ENCODE measurements at places on chromosomes 4 and X.

GRCh38 chr4:161949946-161950725 is 213.7 kb downstream of the FSTL5 start:
- DNase-seq, result no peak

DNA sequence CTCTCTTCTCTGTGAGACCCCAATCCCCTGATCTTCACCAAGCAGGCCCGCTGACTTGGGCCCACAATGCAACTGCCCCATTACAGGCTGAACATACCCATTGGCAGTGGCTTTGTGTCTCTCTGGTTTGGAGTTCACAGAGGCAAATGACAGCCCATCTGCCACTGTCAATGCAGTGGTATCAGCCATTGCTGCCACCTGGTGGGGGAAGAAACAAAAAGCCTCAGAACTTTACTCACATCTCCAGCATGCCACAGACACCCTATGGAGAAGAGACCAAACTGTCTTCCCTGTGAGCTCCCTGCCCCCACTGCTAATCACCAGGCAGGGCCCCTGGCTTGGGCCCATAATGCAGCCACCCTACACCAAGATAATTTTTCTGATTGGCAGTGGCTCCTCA is 729.3 kb upstream of the ACTRT1 start:
- DNase-seq, result peak; percentile 2

- DNase-seq, result no peak
Measured at GRCh38 chr4:42330002-42330592, 67.2 kb upstream of the SHISA3 start.

DNA sequence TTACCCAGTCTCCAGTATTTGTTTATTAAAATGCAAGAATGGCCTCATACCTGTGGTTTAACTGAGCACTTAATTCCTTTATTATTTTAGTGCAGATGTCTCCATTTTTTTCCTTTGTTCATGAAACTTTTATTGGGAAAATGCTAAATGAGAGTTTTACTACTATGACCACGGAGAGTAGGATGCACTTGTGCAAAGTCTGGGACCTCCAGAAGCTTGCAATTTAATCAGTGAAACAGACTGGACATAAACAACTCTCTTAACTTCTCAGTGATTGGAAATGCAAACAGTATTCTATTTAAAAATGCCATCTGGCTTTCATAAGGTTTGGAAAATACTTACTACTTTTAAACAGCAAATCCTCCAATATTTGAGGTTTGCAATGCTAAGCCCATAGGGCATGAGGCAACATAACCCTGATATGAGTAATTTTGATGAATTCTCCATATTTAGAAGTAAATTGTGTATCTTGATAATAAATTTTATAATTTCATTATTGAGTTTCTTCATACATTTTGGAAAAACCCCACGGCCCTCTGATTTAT is 718.7 kb upstream of the MAGEB2 start:
- DNase-seq, result no peak

GRCh38 chr4:14155803-14156202 is 528.3 kb upstream of the BOD1L1 start:
- DNase-seq, result no peak

GRCh38 chr4:190019023-190019858 is 7.8 kb downstream of the FRG2 start:
- DNase-seq, result no peak

DNA sequence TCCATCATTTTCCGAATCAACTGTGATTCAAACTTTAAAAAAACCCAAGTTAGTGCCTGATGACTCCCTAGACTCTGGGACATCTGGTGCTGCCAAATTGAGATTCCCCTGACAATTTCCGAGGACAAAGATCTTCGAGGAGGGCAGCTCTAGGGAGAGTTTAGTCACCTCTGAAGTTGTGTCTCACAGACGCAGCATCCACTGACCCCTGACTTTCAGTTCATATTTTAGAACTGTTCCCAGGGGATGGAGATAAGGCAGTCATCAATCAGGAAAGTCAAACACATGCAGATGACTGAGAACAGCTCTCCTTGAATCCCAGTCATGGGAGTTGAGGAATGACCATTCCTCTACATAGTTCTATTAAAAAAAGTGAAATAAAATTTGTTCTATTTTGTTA is 643.9 kb downstream of the TRIML1 start:
- no peak for DNase-seq

GRCh38 chr4:121096629-121097028 is 24.3 kb upstream of the NDNF start:
- DNase-seq, result no peak

- DNase-seq, result no peak
Measured at GRCh38 chr4:62814510-62815047, 1594.7 kb downstream of the TECRL start.

DNA sequence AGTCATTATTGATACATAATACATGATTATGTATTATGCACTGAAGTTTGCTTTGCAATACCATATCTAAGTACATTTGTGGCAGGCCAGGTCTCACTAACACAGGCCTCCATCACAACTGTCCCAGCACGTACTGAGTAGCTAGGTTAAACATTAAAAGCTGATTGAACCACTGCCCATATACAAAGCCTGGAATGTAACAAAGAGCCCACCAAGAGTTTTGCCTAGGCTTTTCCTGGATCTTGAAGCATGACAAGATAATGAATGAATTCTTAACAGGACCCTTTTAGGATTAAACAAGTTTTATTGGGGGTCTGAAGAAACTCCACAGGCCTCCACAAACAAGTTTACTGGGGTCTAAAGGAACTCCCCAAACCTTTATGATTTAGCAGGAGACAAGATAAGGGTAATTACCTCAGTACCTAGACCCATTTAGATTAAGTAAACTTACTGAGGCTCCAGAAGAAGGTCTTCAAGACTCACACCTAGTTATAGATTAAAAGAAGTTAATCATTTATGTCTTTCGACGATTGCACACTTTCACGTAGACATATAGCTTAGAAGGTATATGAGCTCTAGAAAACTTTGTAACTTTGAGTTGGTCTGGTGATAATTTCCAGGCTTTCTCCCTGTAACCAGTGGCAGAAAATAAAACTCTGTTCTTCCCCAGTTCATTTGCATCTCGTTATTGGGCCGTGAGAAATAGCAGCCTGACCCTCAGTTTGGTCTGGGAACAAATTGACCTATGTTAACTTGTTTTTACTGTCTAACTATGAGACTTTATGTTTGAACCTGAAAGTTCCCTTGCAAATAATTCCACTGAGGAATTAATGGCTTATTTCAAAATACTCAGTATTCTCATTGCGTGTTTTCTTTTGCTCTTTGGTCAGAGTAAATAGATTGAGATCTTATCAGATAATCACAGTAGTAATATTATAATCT is 84.8 kb downstream of the PHEX start:
- DNase-seq, result no peak

DNA sequence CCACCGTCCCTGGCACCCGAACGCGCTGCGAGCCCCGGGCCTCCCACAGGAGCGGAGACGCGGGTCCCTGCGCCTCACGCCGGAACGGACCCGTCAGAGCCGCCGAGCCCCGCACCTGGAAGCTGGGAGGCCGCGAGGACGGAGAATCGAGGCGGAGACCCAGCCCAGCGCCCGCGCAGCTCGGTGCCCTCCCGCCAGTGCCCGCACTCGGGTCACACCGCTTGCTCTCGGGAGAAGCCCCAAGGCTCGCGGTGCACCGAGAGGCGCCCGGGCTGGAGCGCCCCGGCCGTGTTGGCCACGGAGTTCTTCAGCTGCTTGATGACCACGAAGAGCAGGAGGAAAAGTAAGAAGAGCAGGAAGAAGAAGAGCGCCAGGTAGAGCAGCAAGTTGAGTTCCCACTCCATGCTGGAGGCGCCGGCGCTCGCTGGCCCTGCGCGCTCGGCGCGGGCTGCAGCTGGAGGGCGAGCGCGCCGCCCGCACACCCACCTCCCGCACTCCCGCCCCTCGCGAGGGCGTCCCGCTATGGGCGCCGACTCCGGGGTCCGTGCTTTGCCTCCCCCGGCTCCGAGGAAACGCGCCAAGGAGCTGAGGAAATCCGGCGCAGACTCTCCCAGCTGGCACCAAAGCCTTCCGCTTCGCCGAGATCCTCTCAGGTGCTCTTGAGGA is at the start of gene SMIM43:
Gene SMIM43, minus strand, starts transcription at position 463 of the 666 bp plus-strand sequence. Its CDS starts 59 bp downstream, at position 404.
- DNase-seq, result no peak

DNA sequence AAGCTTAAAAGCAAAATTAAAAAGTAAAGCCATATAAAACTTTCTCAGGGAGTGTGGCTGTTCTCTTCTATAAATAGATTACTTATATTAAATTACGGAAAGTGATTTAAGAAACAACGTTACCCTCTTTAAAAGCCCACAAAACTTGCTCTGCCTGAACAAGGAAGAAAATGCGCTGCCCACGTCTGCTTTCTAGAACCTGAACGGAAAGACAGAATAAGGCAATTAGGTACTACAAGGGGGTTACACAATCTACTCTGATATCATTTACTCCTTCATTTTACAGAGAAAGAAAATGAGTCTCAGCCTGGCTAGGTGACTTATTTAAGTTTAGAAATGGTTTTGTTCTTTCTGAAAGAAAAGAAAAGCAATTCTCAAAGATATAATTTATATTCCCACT is 147.2 kb downstream of the RNF150 start:
- no peak for DNase-seq

- no peak for DNase-seq
Measured at GRCh38 chr4:139735381-139736273, 70.0 kb downstream of the MGST2 start.

- DNase-seq, result no peak
Measured at GRCh38 chr4:172826861-172827260, 341.8 kb upstream of the GALNT7 start.

DNA sequence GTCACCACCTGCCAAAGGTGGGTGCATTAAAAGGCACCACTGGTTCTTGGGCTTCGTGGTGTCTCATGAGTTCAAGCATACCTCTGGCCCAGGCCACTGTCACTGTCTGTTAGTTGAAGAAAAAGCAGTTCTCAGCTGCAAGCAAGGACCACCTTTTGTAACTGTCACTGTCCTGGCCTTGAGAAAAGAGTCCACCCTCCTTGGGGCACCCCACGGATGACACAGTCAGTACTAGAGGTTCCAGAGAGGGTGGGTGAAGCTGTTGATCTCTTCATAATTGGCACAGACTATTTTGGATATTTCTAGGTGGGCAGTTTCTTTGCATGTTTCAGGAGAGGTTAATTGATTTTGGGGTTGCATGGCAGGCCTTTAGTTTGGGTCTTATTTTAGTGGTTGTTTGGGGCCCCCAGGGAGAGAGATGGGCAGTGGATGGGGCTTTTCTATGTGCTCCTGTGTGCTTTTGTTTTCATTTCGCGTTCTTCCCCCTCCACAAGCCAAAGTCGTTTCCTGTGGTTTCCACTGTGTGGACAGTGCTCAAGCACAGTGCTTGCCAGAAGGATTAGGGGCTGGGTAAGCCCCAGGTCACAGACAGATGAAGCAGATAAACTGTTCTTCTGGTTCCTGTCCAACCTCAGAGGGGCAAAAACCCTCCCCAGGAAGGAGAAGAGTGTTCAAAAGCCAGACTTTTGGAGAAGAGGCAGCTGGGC is 156.2 kb upstream of the PPP1R2C start:
- DNase-seq, result no peak

GRCh38 chr4:41212616-41213203 is 1.6 kb downstream of the APBB2 start:
- DNase-seq, result no peak

DNA sequence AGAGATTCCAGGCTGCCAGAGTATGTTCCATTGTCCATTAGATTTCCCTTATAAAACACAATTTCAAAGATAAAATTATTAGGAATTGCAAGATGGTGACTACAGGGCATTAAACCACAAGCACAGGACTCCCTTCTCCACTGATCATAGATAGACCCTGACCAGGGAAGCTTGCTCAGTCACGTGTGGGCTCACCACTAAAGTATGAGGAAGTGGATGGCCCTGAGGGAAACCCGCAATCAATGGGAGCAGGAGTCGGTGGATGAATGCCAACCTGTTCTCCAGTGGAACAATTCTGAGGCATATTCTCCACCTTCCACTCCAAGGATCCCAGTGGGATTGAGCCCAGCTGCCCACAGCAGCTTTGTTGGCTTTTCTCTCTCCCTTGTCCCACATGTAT is 515.7 kb downstream of the BCOR start:
- DNase-seq, result no peak

DNA sequence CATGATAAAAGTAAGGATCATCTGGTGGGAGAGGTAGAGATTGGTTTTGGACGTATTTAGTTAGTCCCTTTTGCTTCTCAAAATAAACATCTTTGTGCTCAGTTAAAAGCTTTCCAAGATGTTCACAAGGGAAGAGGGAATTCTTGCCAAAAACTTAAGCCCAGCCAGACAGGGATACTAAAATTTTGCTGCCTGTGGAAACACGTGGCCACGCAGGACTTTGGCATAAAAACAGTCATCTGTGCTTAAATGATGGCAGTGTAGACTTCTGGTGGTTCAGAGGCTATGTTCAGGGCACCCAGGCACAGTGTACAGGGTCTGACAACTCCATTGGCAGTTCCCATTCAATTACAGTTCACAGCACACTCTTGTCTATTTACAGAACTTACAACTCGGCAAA is 93.2 kb upstream of the JADE1 start:
- DNase-seq, result no peak

DNA sequence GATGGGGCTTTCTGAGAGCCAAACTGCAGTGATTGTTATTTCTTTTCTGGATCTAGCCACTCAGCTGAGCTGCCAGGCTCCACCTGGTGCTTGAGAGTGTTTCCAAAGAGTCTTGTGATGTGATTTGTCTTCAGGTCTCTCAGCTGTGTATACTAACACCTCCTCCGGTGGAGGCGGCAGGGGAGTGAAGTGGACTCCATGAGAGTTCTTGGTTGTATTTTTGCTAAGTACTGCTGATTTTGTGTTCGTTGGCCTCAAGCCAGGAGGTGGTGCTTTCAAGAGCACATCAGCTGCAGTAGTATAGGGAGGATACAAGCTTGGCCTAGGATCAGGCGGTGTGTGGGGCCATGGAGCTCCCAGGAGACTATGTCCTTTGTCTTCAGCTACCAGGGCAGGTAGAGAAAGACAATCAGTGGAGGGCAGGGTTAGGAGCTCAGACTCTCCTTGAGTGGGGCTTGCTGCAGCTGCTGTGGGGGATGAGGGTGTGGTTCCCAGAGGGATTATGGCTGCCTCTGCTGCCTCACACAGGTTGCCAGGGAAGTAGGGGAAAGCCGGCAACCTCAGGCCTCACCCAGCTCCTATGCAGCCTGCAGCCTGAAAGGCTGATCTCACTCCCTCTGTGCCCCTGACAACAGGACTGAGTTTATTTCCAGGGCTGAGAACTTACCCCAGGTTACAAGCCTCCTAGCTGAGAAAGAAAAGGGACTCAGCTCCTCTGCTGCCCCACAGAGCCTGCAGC is 62.4 kb downstream of the NPFFR2 start:
- DNase-seq, result no peak

GRCh38 chr4:56480691-56481090 is 13.3 kb downstream of the SRP72 start:
- DNase-seq, result no peak

GRCh38 chrX:154374313-154375155 is at the start of gene FLNA:
TSS of gene FLNA (minus strand) at chrX:154374634. CDS start at chrX:154371245, 3,389 bp downstream.
- no peak for DNase-seq
